Smooth muscle cell of the umbilical artery (primary cell): ENCODE measurements at places on chromosomes 12 and 14. TPM values are rescaled to one million over a fixed set of nuclear protein-coding genes. Genes with fewer than 3 reads are reported as not detected.

Gene DUSP16
- 4.8 and 7.4 TPM in 2 replicates for total RNA-seq

Gene TRAF3
- 57.9 and 60.6 TPM in 2 replicates for total RNA-seq

Gene SERPINA3
- 4.6 and 38.6 TPM in 2 replicates for total RNA-seq

Gene KRT72
- total RNA-seq = not detected in 2 replicates

Gene IKBIP
- 120 and 128 TPM in 2 replicates for total RNA-seq

Gene LBHD2
- not detected in 2 replicates for total RNA-seq

Gene TAS2R43
- 3.3 TPM in 1 of 2 replicates, not detected in the other for total RNA-seq

Gene MSRB3
- 91.5 and 121 TPM in 2 replicates for total RNA-seq

Gene CCDC198
- total RNA-seq = 0.32 TPM in 1 of 2 replicates, not detected in the other

Gene CHGA
- not detected in 2 replicates for total RNA-seq

Gene REM2
- total RNA-seq = 0.14 TPM in 1 of 2 replicates, not detected in the other

Gene NRIP2
- total RNA-seq = not detected in 2 replicates

Gene WDR89
- total RNA-seq = 14.0 and 20.1 TPM in 2 replicates

Gene NEUROD4
- not detected in 2 replicates for total RNA-seq

Gene GLIPR1L1
- not detected in 2 replicates for total RNA-seq

Gene PNP
- total RNA-seq = 19.3 and 53.7 TPM in 2 replicates

Gene MYH7
- not detected in 2 replicates for total RNA-seq

Gene GZMH
- not detected in 2 replicates for total RNA-seq

Gene CFAP251
- 6.1 and 6.5 TPM in 2 replicates for total RNA-seq

Gene PLCZ1
- 0.18 TPM in 1 of 2 replicates, not detected in the other for total RNA-seq

Gene ADSS1
- 7.7 and 12.2 TPM in 2 replicates for total RNA-seq

Gene IFI27L2
- total RNA-seq = 39.6 and 181 TPM in 2 replicates

Gene SNW1
- 36.8 and 54.9 TPM in 2 replicates for total RNA-seq

Gene ACSS3
- 6.2 and 8.9 TPM in 2 replicates for total RNA-seq

Gene MANSC4
- 0.89 TPM in 1 of 2 replicates, not detected in the other for total RNA-seq

Gene SOS2
- 22.1 and 22.9 TPM in 2 replicates for total RNA-seq

Gene GLIPR1L2
- 0.30 and 0.42 TPM in 2 replicates for total RNA-seq

Gene NOVA1
- total RNA-seq = under 0.01 and 0.65 TPM in 2 replicates

Gene NEDD1
- total RNA-seq = 27.0 and 45.9 TPM in 2 replicates

Gene EML5
- total RNA-seq = 0.09 and 0.30 TPM in 2 replicates

Gene TPPP2
- not detected in 2 replicates for total RNA-seq

Gene CABP1
- 4.2 and 7.2 TPM in 2 replicates for total RNA-seq

Gene SAMD4A
- total RNA-seq = 23.2 and 35.8 TPM in 2 replicates

Gene SLC25A21
- total RNA-seq = 0.51 and 0.89 TPM in 2 replicates

Gene DACT1
- 35.8 and 55.5 TPM in 2 replicates for total RNA-seq

Gene TMEM117
- total RNA-seq = 14.3 and 23.2 TPM in 2 replicates

Gene OAS2
- 0.18 and 0.30 TPM in 2 replicates for total RNA-seq

Gene SRRM4
- total RNA-seq = under 0.01 TPM in 1 of 2 replicates, not detected in the other

Gene TAS2R19
- total RNA-seq = 4.8 and 11.1 TPM in 2 replicates

Gene ANKRD33
- not detected in 2 replicates for total RNA-seq

Gene AGAP2
- 0.23 and 0.30 TPM in 2 replicates for total RNA-seq

Gene ITFG2
- total RNA-seq = 13.7 and 15.0 TPM in 2 replicates

Gene DDHD1
- 17.8 and 19.1 TPM in 2 replicates for total RNA-seq

Gene TAS2R9
- total RNA-seq = 0.30 and 0.37 TPM in 2 replicates

Gene ANO2
- total RNA-seq = under 0.01 and 0.23 TPM in 2 replicates

Gene C14orf132
- total RNA-seq = 12.2 and 16.1 TPM in 2 replicates

Gene PIP4K2C
- total RNA-seq = 16.6 and 31.5 TPM in 2 replicates

Gene CRIP1
- 0.14 TPM in 1 of 2 replicates, not detected in the other for total RNA-seq

Gene KLHL33
- under 0.01 and 0.05 TPM in 2 replicates for total RNA-seq
